ENCODE measurements at places on chromosomes 5 and 9.
A peak's percentile ranks its signal among the peaks of the same experiment; 100 is the strongest.

GRCh38 chr9:136501686-136502085 is 18.8 kb upstream of the SEC16A start:
- DNase-seq, result no peak

DNA sequence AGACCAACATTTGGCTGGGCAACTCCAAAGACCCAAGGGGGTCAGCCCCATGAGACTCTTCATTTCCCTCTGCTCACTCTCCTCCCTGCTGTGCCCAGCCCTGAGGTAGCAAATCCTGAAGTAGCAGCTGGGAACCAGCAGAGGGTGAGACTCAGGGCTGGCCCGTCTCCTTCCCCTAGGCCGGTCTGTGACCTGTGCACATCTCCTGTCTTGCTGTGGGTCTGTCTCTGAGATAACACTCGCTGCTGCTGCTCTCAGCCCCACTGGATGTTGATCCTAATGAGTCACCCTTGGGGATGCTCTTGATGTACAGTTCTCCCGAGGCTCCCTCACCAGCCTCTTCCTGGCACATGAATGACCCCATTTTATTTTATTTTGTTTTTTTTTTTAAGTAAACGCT is 7.3 kb upstream of the OR2V1 start:
- no peak for DNase-seq

DNA sequence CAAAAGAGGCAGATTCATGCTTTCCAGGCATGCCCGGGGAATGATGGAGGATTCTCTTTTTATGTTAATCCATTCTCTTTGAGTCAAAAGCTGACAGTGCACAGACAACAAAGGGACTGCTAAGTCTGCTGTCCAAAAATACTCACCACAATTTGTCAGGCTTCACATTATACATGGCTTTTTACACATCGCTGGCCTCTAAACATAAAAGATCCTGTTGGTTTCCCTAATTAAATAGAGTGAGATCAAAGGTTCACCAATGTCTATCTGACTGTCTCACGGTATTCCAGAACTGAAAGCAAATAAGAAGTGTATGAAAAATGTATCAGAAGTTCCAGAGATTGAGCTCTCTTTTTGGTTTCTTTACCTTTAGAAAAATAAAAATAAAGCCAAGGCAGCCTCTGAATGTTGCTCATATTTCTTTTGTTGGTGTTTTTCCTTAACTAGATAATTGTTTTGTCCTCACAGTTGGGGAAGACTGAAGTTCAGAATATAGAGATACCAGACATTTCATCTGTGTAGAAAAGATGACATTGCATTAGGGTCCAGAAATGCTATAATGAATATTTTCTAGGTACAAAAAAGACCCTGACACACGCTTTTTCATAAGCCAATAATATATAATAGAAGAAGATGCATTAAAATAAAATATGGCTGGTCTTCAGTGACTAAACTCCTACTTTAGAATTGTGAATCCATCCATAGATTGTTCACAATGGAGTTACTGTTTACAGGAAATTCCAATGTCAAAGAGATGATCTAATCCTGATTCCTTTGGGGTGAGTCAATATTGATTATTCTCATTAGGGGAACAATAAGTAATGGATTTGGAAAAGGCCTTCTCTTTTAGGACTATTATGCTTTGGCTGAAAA is 688.2 kb upstream of the CDH6 start:
- DNase-seq, result no peak

- no peak for DNase-seq
These were observed 107.5 kb downstream of the NDFIP1 start for GRCh38 chr5:142215915-142216681.

GRCh38 chr5:127673117-127673800 is 24.4 kb downstream of the CTXN3 start:
- DNase-seq, result no peak

DNA sequence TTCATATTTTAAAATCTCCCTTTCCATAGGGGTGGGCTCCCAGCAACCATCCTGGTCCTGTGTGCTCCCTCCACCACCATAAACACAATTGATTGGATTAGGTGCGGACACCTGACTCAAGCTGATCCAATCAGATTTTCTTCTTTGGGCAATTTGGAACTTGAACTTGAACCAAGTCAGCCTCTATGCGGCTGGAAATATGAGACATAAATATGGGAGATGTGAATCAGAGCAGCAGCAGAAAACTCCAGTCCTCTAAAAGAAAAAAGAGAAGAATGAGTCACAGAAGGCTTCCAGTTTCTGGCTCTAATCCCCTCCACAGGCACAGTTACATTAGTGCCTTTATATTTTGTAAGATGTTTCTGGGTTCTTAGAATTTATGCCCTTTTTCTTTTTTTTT is 306.6 kb downstream of the MLLT3 start:
- no peak for DNase-seq

DNA sequence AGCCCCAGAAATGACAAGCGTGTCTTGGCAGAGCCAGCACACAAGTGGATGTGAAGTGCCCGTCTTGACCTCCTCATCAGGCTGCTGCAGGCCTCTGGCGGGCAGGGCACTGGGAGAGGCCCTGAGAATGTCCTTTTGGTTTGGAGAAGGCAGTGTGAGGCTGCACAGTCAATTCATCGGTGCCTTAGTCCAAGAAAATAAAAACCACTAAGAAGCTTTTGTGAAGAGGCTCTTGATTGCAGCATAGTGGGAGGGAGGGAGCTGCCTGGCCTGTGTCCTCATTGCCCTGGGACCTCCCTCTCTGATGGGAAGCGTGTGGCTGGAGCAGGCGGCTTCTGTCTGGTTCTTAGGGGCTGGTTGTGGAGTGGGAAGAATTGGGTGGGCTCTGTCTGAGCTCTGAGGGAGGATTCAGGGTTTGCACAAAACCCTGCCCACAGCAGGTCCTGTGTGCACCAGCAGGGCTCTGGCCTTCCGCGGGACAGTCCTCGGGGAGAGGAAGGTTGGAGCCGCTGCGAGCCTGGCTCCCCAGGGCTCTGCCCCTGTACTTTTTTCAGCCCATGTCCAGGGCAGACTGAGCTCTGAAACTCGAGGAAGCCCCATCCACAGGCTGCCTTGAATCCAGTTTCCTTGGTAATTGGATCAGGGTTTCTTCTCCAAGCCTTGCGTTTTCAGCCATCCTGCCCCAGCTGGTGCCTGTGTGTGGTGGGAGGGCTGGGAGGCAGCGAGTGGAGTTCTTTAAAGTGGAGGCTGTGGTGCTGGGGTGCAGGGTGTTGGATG is 1.1 kb downstream of the HRCT1 start:
- DNase-seq, result no peak

DNA sequence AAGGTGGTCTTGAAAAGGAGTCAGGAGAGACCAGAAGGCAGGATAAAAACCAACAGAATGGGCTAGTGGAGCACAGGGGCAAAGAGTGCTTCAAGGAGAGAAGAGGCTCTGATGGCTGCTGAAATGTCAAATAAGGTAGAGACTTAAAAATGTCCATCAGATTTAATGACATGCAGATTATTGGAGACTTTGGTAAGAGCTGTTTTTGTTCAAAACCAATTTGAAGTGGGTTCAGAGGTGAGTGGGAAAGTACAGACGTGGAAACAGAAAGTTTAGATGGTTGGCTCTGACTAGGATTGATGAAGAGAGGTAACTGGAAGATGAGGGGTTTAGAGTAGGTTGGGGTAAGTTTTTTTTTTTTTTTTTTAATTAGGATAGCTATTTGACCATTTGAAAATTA is 14.1 kb downstream of the SLC25A46 start:
- no peak for DNase-seq

- DNase-seq, result peak; percentile 20
These were observed 1.8 kb upstream of the EGR1 start for GRCh38 chr5:138463419-138464007.

- DNase-seq, result no peak
These were observed 579 bp upstream of the ASTN2 start for GRCh38 chr9:117415358-117415914.

- DNase-seq, result no peak
These were observed 97.1 kb upstream of the ZNF608 start for GRCh38 chr5:124843596-124843899.

DNA sequence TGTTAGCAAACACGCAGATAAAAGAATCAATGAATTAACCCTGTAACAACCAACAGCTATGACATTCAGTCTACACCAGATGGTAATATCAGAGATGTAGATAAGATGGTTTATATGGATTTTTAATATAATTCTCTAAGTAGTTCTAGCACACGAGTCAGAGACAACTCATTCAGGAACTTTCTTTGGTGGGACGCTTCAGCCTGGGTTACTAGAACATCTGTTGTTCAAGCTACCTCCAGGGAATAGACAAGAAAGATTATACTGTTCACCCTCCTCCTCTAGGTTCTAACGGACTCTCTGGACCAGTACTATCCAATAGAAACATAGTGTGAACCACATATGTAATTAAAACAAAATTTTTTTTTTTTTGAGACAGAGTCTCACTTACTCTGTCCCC is 73.8 kb downstream of the RAPGEF1 start:
- no peak for DNase-seq

DNA sequence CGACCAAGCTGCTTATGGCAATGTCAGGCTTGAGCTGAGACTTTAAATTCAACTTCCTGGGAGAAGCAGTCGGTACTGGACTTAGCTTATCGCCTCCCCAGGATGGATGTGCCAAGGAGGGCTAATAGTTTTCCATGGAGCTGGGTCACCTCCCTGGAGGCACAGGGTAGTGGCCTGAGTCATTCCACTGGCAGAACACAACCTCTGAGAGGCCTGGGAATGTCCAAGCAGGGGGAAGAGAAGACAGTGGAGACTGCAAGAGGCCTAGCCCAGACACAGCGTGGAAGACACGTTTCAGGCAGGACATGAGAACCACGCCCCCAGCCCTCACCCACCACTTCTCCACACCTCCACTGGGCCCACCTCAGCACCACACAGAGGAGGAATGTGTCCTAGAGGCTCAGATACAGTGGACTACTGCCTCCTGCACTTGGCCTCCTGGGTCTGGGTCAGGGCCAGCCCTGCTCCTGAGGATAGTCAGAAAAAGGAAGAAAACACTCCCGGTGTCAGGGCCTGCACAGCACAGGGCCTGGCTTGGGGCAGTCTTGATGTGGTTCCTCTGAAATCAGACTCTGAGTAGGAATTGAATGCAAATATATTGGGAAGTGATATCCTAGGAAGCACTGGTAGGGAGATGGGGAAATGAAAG is 171.8 kb downstream of the FSTL4 start:
- no peak for DNase-seq

DNA sequence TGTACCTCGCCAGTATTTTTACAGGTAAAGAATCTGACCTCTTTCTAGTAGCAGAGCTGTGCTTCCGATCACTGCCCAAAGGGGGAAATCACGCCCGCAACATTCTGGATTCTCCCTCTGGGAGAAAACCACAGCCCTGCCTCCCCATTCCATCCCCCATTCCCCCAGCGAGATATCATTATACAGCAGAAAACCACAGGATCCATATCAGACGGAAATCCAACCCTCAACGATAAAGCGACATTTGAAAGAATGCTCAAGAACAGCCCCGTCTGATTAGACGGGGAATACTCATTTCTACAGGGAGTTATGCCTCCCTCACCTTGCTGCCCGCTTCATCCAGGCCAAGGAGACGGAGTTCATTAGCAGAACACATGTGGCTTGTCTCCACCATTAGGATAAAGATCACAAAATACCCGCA is 172.8 kb downstream of the COL23A1 start:
- no peak for DNase-seq

GRCh38 chr5:135631391-135631790 is 52.6 kb upstream of the CXCL14 start:
- no peak for DNase-seq

DNA sequence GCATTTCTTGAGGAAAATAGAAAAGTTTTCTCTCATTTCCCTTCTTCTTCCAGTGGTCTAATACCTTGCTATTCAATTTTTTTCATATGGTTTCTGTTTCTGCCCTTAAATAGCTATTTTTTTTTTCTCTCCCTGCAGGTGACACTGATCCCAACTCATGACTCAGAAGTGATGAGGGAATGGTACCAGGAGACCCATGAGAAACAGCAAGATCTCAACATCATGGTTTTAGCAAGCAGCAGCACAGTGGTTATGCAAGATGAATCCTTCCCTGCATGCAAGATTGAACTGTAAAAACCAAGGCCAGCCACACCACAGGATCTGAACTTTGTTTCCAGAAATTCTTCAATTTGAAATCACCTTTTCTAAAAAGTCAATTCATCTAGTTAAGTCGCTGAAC is 97.7 kb downstream of the MAP1B start:
- DNase-seq, result no peak

DNA sequence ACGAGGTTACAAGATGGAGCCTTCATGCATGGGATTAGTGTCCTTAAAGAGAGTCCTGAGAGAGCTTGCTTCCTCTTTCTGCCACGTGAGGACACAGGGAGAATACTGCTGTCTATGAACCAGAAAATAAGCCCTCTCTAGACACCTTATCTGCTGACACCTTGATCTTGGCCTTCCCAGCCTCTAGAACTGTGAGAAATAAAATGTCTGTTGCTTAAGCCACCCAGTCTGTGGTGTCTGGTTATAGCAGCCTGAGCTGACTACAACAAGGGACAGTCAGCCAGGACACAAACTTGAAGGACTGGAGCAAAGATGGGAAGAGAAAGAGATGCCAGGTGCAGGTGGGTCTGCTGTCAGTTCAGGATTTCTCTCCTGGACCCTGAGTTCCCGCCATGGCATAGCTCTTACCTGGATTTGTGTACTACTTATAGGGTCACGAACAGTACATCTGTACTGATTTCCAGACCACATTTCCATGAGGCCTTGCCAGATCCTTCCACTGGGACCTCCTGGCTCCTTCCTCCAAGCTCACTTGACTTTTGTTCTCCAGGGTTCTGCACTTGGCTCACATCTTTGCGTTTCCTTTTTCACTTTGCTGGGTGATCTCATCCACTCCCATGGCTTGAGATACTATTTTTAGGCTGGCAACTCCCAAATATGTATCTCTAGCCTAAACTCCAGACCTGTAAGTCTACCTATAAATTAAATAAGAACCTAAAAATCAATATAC is 44.9 kb upstream of the LIFR start:
- peak; percentile 13 for DNase-seq

GRCh38 chr9:133506653-133507038 is 18.1 kb downstream of the MYMK start:
- no peak for DNase-seq

- no peak for DNase-seq
These were observed 244.6 kb downstream of the DMRT2 start for GRCh38 chr9:1294641-1295258.

- DNase-seq, result no peak
These were observed 98.4 kb upstream of the NREP start for GRCh38 chr5:111855356-111855755.

DNA sequence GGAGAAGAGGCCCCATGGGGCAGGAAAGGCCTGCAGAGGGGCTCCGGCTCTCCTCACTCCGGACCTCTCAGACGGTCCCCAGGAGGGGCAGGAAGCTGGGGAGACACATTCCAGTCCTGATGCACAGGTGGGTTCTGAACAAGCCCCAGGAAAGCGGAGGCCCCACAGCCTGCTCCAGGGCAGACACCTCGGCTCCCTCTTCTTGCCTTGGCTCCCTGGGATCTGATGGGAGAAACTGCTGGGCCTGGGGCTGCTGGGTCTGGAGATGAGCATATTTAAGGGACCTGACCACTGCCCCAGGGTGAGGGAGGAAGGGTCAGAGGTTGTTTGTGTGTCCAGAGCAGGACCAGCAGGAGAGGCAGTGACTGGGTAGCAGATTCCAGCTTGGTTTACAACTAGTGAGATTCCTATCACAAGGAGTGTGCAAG is 1.2 kb downstream of the CORO2A start:
- DNase-seq, result no peak

- no peak for DNase-seq
These were observed 119.7 kb upstream of the TARS1 start for GRCh38 chr5:33321026-33321425.

Measured in Kasumi-1 (cell line).